ENCODE measurements at places on chromosomes 16 and 17.

- DNase-seq: no peak
These were observed 20.3 kb upstream of the ARL2BP start for GRCh38 chr16:57224651-57225335.

GRCh38 chr17:46742565-46743270 is 75.8 kb downstream of the WNT3 start:
- no peak for DNase-seq

DNA sequence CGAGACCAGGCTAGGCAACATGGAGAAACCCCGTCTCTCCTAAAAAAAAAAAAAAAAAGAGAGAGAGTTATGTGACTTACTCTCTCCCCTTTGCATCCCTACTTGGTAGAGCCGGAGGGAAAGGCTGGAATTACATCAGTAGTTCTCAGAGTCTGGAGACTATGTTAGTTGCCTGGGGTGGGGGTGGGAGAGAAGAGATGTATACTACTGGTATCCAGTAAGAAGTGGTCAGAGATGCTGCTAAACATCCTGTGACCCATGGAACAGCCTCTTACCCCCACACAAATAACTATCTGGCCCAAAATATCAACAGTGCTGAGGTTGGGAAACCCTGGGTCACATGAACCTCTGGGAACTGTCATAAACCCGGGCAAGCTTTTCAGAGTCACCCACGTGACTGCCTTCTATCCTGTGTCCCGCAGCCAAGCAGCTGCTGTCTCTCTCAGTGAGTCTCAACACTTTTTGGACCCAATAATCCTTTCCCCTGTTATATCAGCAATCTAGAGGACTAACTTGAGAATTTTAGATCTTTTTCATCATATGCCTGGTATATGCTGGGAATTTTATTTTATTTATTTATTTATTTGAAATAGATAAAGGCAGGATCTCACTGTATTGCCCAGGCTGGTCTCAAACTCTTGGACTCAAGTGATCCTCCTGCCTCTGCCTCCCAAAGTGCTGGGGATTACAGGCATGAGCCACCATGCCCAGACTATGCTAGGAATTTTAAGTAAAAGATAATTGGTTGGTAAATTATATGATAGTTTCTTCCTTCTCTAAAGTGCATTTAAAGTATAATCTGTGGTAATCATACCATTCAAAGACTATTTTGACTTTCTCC is 8.7 kb downstream of the EIF1 start:
- no peak for DNase-seq

DNA sequence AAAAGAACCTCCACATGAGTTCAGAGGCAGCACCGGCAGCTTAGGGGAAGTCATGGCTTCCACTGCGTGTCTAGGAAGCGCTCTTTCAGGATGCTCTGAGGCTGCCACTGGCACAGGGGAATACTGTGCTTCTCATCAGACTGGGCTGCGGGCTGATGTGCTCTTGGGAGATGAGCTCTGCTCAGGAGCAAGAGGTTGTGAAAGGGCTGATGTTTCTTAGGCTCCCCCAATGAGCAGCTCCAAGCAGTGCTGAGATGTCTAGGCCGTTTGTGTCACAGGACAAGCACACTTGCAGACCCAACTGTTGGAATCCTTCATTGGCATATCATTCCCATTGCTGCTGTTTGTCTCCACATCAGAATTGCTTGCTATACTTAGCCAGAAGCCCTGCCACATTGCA is 3.6 kb downstream of the SP2 start:
- DNase-seq: no peak

DNA sequence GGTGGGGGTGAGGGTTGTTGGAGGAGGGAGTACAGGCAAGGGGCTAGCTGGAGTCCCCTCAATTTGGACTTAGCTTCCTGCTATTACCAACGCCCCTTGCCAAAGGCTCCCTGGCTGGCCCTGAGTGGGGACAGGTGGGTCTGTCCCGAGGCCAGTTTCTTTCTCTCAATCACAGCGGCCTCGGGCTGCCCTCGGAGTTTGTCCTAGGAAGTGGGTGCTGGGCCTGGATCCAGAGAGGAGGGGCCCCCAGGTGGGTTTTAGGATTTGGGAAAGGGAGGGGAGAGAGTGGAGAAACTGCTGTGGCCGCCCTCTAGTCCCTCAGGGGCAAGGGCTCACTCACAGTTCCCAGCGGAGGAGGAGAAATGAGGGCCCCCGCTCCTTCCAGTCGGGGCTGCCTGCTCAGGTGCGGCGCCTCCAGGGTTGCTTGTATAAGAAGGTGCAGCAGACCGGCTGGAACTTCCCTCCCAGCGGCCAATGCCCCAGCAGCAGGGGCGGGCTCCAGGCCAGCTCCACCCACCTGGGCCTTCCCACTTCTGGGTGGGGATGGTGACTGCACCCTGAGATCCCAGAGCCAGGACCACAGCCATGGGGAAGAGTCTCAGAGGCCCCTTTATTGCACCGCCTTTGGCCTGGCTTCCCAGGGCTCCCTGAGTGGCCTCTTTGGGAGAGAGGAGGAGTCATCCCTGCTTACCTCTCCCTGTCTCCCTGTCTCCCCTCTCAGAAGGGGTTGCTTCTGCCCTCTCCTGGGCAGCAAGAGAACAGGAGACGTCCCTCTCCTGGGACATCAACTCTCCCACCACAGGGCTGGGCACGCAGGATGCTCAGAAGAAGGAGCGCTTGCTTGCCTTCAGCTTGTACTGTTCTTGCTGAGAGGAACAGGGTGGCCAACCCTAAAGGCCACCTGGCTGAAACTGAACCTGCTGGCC is 112.0 kb upstream of the SMURF2 start:
- no peak for DNase-seq

DNA sequence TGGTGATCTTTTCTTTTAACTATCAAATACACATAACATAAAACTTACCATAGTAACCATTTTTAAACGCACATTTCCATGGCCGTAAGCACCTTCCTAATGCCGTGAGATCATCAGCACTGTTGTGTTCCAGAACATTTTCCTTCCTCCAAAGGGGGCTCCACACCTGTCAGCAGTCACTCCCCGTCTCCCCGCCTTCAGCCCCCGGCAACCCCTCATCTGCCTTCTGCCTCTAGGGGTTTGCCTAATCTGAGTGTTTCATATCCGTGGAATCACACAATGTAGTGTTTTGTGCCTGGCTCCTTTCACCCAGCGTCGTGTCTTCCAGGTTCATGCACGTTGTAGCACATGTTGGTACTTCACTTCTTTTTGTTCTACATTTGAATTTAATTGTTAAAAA is 350.1 kb upstream of the TNRC6C start:
- DNase-seq: no peak

GRCh38 chr17:50452630-50453300 is 15.9 kb downstream of the CHAD start:
- DNase-seq: no peak

DNA sequence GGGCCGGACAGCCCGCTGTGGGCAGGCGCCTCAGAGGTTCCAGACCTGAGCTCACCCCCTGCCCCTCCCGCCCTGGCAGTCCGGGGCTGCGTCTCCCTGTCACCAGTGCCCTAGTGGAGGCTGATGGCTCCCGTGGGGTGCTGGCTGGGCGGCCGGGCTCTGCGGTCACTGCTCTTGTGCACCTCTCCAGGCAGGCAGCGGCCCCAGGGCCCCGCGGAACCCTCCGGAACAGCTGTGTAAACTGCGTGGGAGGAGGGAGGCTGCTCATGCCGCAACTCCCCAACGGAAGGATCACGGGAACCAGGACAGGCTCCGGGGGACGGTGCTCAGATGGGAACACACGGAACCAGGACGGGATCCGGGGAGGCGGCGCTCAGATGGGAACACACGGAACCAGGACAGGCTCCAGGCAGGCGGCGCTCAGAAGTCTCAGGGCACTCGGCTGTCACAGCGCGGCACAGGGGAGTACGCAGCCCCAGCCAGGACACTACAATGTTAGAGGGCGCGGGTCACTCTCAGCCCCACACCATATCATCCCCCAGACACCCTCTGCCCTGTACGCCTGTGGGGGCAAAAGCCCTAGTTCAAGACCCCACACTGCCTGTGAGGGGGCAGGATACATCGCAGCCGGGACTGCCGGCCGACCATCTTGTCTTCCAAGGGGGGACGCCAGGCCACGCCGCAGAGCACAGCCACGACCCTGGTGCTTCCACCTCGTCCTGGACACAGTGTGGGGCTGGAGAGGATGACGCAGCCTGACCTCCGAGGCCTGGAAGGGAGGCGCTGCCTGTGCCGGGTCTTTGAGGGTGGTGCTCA is 74.0 kb upstream of the GNG13 start:
- no peak for DNase-seq

DNA sequence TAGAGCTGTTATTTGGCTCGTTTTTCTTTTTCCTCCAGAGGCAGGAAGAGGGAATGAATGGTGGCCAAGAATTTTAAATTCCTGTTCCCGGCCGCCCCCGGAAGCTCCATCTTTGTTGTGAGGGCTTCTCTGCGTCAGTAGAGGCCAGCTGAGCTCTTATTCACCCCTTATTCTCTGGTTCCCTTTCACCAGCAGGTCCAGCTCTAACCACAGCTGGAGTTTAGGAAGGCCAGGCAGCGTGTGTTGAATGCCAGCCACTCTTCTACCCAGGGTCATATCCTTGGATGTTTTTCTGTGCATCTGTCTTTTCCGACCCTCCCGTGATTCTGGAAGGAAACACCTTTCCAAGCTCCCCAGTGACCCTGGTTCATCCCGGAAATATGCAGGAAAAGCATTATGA is 570.5 kb downstream of the WWOX start:
- DNase-seq: no peak

- DNase-seq: no peak
These were observed 13.9 kb downstream of the TOP3A start for GRCh38 chr17:18300725-18301480.

GRCh38 chr16:1645914-1646525 is 32.1 kb upstream of the JPT2 start:
- DNase-seq: peak; percentile 24

- no peak for DNase-seq
These were observed 182.0 kb downstream of the SEC14L1 start for GRCh38 chr17:77322514-77323412.

DNA sequence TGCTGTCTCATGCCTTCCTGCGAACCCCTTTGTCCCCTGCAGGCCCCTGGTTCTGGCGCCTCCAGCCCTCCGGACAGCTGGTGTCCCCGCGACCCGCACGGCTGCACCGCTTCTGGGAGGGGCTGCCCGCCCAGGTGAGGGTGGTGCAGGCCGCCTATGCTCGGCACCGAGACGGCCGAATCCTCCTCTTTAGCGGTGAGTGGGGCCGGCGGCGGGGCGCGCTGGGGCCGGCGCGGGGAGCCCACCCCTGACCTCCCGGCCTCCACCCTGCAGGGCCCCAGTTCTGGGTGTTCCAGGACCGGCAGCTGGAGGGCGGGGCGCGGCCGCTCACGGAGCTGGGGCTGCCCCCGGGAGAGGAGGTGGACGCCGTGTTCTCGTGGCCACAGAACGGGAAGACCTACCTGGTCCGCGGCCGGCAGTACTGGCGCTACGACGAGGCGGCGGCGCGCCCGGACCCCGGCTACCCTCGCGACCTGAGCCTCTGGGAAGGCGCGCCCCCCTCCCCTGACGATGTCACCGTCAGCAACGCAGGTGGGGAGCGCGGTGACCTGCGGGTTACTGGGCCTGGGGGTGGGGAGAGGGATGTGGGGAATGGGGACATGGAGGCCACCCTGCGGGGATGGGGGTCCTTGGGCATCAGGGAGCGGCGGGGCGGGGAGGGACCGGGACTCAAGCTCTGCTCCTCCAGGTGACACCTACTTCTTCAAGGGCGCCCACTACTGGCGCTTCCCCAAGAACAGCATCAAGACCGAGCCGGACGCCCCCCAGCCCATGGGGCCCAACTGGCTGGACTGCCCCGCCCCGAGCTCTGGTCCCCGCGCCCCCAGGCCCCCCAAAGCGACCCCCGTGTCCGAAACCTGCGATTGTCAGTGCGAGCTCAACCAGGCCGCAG is 7.1 kb upstream of the IL32 start:
- DNase-seq: peak; percentile 57

DNA sequence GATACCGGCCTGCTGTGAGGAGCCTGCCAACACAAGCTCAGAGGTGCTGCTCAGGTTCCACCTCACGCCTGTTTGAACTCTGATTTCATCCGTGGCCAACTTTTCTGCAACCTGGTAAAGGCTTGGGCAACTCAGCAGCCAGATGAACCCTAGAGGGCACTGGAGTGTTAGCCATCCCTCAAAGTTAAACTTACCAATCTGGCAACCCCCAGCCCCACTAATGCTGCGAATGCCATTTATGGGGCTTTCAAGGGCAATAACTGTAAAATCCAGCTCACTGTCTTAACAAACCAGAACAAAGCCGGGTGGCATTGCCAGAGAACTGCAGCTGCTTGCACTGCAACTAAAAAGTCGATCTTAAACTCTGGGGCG is 105.5 kb downstream of the AXIN2 start:
- DNase-seq: peak; percentile 3

DNA sequence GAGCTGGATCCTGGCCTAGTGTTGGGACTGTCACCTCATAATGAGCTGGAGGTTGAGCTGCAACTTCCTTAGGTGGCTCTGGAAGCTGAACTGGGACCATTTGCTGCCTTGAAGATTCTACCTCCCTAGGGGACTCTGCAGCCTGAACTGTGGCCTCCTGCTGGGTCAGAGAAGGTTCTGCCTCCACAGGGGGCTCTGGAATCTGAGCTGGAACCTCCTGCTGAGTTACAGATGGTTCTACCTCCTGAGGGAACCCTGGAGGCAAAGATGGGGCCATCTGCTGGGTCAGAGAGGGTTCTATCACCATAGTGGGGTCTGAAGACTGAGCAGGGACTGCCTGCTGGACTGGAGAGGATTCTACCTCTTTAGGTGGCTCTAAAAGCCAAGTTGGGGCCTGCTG is 46.6 kb upstream of the NF1 start:
- DNase-seq: no peak
